Gastroesophageal sphincter (tissue), 4 donors: ENCODE measurements at places on chromosomes 7 and 10. TPM values are rescaled to one million over a fixed set of nuclear protein-coding genes. Genes with fewer than 3 reads are reported as not detected.

- no peak for ATAC-seq
Measured at GRCh38 chr10:84540022-84540616, 211.7 kb downstream of the CCSER2 start.

GRCh38 chr10:117541909-117542705 is 439 bp upstream of the EMX2 start:
- peak; percentile 50 for ATAC-seq

GRCh38 chr7:17436126-17436525 is 137.7 kb downstream of the AHR start:
- no peak for ATAC-seq

DNA sequence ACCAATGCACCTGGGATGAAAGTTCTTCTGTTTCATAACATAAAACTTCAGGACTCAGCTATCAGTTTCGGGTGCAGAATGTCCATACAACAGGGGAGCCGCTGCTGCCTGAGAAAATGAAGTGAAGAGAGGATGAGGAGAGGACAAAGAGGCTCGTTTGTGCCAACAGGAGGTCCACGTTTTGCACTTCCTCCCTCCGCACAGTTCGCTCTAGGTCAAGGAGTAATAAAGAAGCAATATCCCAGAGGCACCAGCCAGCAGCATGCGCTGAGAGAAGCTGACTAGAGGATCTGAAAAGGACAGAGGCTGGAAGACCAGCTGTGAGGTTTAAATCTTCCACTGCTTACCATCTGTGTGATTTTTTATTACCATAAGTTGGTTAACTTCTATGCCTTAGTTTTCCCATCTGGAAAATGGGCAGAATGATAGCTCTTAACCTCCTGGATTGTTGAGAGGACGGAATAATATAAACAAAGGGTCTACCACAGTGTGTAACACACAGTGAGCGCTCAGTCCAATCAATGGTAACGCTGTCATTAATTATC is 709 bp downstream of the GPAM start:
- no peak for ATAC-seq

GRCh38 chr10:131802996-131803395 is 97.8 kb upstream of the PPP2R2D start:
- ATAC-seq: no peak

DMTF1 gene
- 32.6 TPM for total RNA-seq

- no peak for ATAC-seq
Measured at GRCh38 chr10:33352615-33353014, 18.1 kb upstream of the NRP1 start.

CNNM1 gene
- 3.0 TPM for total RNA-seq

PTN gene
- total RNA-seq: 10.9 TPM

DNA sequence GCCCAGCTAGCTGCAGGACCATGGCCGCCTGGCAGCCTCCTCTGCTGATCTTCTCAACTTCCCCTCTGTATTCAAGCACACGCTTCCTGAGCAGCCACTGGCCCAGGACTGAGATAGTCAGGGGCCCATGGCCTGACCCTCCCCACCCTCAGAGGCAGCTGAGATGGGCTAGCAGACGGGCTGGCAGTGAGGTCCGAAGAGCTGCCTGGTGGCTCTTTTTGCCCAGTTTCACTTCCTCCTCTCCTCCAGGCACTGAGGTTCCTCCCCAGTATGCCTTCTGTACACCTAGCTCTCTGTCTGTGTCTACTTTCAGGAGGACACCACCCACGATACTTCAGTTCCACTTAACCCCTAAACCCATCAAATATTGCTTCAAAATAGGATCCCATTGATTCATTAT is 395.6 kb downstream of the TNS3 start:
- no peak for ATAC-seq

GRCh38 chr7:12805957-12806356 is 118.5 kb downstream of the ARL4A start:
- no peak for ATAC-seq
